ENCODE measurements at places on chromosomes 1 and 21. TPM values are rescaled to one million over a fixed set of nuclear protein-coding genes. Genes with fewer than 3 reads are reported as not detected.

LCE1B gene
- not detected for polyA plus RNA-seq

BCL2L15 gene
- polyA plus RNA-seq, result 0.58 TPM

ADAM30 gene
- polyA plus RNA-seq, result not detected

GJC2 gene
- 0.56 TPM for polyA plus RNA-seq

Measured in right renal pelvis (tissue), 4 donors.